Hematopoietic multipotent progenitor cell (in vitro differentiated cells): ENCODE measurements at places on chromosomes 11 and 22.
A peak's percentile ranks its signal among the peaks of the same experiment; 100 is the strongest.

DNA sequence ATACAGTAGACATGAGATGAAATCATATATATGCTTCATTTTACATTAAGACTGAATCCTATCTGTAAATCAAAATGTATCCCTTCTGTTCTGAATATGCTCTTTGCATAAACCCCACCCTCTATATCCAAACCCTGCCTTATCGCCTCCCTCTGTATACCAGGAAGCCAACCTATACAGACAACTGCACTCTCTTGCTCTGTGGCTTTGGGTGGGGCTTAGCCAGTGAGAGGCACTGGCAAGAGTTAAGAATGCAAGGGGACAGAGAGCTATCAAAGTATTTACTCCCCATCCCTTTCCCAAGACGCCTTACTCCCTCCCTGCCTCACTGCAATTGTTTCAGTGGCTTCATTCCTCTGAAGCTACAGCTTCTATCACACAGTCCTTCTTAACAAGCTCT, 309.8 kb downstream of the TTC28 start:
- peak; percentile 26 for DNase-seq

DNA sequence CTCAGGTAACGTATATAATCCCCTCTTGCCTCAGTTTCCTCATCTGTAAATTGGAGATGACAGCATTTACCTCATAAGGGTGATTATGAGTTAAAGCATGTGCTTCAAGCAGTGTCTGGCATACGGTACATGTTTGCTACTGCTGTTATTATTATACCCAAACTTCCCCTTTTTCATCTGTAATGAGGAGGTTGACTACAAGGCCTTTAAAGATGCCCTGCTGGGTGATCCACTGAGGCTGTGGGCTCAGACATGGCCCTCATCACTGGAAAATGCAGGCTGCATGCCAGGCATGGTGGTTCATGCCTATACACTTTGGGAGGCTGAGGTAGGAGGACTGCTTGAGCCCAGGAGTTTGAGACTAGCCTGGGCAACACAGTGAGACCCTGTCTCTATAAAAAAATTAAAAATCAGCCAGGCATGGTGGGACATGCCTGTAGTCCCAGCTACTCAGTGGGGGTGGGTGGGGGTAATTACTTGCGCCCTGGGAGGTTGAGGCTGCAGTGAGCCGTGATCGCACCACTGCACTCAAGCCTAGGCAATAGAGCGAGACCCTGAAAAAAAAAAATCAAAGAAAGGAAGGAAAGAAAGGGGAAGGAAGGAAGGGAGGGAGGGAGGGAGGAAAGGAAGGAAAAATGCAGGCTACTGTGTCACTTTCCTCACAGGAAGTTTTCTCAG, 4.3 kb downstream of the PIK3IP1 start:
- no peak for DNase-seq

GRCh38 chr22:23673826-23674690, 16.8 kb upstream of the RGL4 start:
- DNase-seq, result no peak

DNA sequence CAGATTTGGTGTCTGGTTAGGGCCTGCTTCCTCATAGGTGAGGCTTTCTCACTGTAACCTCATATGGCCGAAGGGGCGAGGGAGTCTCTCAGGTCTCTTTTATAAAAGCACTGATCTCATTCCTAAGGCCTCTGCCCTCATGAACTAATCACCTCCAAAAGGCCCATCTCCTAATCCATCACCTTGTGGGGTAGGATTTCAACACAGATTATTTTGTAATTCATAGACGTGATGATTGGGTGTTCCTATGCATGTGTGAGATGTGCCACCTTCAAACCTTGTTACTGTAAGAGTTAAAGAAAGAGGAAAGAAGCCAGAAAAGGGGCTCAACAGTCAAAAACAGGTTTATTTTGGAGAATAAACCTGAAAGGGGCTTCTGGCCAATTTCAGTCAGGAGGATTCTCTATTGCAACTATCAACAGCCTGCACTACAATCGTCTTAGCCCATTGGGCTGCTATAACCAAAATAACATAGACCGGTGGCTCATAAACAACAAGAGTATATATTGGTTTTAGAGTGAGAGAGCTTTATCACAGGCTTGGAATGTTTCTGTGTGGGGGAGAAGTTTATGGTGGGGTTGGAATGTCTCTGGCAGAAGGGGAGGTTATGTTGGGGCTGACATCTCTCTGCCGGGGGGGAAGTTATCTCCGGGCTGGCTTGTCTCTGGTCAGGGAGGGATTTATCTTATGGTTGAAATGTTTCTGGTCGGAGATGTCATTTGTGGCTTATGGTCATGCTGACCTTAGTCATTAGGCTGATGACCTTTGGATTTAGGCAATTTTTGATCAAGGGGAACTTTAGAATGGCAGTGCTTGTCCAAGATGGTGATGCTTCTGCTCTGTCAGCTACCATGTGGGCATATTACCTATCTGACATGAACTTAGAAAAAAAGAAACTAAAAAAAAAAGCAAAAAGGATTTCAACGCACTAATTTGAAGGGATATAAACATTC, 35.1 kb downstream of the CSF2RB start:
- DNase-seq, result no peak

- DNase-seq, result no peak
Measured at GRCh38 chr11:102685338-102685737, 20.2 kb downstream of the MMP27 start.

GRCh38 chr11:69354545-69354897, 60.6 kb downstream of the MYEOV start:
- no peak for DNase-seq

- DNase-seq, result no peak
Measured at GRCh38 chr11:1959786-1960185, 12.7 kb downstream of the MRPL23 start.

- no peak for DNase-seq
Measured at GRCh38 chr11:69238573-69239351, 55.2 kb upstream of the MYEOV start.

DNA sequence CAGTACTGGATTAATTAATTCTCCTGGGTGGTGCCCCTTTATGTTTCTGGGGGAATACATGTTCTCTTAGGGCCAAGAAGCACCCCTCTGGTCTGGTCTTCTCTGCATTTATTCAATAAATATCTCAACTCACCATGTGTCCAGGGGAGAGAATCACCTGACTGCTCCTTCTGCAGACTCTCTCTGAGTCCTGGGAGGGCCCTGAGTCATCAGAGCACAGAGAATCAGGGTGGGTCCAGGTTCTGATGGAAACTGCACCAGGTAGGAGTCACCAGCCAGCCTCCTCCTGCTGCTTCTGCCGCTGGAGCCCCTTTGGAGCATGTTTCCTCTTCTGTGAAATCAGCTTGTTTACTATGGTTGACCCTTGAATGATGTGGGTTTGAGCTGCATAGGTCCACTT, 107.7 kb upstream of the PLET1 start:
- no peak for DNase-seq

DNA sequence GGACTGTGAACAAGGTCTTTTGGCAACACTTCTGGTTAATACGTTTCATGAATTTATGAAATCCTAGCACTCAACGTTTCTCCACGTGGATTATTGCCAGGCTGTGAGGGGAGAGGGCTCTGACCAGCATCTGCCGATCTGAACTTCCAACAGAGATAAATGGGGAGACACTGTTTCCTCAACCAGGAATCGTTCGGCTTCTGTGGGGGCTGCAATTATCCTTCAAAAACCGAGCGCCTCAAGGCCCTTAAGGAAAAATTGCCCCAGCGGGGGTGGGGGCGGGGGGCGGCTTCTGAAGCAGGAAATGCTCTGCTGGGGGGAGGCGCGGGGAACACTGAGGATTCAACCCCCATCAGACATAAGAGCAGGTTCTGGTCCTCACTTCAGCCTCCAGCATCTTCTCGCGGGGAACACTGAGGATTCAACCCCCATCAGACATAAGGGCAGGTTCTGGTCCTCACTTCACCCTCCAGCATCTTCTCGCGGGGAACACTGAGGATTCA, 155.6 kb downstream of the BRD1 start:
- DNase-seq, result no peak

- no peak for DNase-seq
Measured at GRCh38 chr22:46240073-46240472, 10.0 kb downstream of the CDPF1 start.

- no peak for DNase-seq
Measured at GRCh38 chr11:1499261-1499890, 12.8 kb upstream of the MOB2 start.

DNA sequence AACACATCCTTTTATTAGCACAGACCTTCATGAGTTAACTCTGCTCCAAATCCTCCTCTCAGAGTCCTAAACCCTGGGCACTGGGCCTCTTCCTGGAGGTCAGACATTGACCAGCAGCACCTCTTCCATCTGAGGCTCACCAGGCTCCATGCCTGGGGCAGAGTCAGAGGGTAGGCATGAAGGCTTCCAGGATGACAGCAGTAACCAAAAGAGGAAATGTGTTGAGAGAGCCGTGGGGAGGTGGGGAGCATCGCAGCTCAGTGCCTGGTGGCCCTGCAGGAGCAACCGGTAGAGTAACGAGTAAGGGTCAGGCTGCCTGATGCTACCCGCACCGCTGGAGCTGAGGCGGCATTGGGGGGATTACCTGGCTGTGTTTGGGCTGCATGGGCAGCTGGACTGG, 9.4 kb upstream of the NAV2 start:
- DNase-seq, result peak; percentile 19

DNA sequence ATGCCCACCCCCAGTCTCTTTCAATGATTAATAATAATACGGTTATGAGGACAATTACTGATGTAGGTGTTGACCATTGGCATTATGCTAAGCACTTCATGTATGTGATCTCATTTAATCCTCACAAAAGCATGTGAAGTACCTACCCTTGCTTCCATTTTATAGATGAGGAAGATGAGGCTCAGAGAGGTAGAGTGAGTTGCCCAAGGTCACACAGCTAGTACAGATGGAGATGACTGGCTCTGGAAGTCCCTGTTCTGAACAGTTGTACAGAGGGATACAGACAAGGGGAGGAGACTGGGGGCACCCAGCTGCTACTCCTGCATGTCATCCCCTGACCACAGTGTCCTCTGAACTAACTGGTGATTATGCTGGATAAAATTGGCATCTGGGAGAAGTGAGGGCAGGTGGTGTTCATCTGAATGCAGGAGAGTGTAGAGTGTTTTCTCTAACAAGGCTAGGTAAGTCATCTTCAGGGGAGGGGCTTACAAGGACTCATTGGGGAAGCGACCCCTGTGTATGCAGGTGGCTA, 43.2 kb downstream of the KIAA1671 start:
- DNase-seq, result no peak

DNA sequence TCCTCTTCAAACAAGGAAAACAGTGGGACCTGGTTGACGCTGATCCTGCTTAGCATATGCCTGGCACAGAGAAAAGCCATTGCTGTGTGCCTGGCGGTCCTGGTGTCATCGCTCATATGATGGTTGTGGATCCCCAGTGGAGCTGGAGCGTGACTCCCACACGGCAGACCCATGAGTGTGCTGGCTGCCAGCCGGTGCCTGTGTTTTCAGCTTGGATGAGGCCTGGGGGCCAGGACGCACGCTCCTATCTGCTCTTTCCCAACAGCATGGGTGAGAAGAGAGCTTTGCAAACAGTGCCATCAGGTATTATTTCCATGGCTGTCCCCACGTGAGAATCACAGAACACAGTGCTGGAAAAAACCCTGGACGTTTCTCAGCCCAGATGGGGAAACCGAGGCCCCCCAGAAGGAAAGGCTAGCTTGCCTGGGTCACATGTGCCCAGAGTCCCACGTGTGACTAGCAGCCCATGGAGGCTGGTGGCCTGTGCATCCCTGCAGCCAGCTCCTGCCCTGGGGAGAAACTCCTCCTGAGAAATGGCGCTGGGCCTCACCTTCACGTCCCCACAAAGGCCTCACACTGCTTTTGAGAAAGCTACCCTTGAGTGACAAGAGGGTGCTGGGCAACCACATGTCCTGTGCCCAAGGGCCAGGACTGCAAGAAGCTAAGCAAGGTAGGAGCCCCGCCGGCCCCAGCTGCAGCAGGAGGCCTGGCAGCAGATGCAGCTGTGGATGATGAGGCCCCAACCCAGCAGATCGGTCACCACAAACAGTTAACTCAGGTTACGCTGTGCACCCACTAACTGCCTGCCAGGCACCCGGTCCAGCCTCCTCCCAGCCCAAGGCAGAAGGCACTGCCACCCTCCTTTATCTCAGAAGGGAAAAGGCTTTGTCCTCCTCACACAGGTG, 4.2 kb downstream of the CDKN1C start:
- no peak for DNase-seq

GRCh38 chr11:77340501-77340900, 39.0 kb upstream of the GDPD4 start:
- no peak for DNase-seq
